ENCODE measurements at places on chromosomes 5 and 9.

- no peak for DNase-seq
Observed at GRCh38 chr9:13479096-13479495, 199.6 kb upstream of the MPDZ start.

GRCh38 chr5:149759563-149759962, 29.5 kb downstream of the PPARGC1B start:
- DNase-seq: no peak

- no peak for DNase-seq
Observed at GRCh38 chr5:93193431-93194347, 387.3 kb downstream of the NR2F1-AS1 start.

GRCh38 chr9:125850763-125851162, 103.6 kb downstream of the PBX3 start:
- no peak for DNase-seq

DNA sequence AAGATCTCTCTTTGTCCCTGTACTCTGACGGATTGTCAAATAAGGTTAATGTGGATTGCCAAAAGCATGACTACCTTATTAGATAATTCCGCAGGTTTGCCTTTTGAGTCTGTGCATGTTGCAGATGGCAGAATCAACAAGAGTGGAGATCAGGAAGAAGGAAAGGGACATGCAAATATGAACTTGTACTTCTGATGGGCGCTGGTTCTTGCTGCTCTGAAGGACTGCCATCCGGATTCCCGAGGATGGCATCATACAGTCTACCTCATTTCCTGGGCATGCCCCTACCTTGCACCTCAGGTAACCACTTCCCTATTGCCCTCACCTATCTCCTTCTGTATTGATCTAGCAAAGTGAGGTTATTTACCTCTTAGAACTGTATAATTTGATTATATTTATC, 504.2 kb downstream of the ACTL7B start:
- no peak for DNase-seq

GRCh38 chr5:165940541-165940940, 2350.9 kb upstream of the WWC1 start:
- no peak for DNase-seq

Measured in activated gamma-delta T cell treated with Interleukin-2 at 50 U/mL for 16 hours (primary cell).